GM18507 (cell line): ENCODE measurements at places on chromosomes 2 and 18.

DNA sequence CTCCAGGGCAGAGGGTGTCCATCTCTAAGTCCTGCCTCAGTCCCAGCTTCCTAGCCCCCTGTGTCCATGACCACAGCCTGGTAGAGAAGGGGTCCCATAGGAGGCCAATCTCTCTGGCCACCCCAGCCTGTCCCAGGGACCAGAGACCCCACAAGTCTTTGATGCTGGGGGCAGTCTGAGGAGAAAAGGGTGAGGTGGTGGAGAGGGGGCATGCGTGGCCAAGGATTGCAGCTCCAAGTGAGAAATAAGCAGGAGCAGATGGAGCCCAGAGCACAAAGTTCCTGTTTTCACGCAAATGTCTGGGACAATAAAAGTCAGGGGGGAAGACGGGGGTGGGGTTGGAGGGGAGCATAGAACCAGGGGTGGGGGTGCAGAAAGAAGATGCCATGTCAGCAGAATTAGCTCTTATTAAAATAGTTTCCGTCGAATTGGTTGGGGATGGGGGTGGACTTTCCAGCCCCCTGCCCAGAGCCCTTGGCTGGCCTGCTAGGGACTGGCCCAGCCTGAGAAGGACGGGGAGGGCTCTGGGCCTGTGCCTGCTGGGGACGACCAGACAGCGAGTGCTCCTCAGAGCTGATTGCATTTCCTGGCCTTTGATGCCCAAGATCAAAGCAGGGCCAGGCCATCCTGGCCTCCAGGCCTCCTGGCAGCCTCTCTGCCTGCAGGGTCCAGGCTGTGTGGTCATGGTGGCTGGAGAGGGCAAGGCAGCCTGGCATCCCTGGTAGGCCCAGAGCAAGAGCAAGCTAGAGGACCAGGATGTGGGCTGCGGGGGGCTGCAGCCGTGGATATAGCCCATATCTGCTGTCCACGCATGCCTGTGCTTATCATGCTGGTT, 337.1 kb downstream of the DYSF start:
- no peak for DNase-seq

DNA sequence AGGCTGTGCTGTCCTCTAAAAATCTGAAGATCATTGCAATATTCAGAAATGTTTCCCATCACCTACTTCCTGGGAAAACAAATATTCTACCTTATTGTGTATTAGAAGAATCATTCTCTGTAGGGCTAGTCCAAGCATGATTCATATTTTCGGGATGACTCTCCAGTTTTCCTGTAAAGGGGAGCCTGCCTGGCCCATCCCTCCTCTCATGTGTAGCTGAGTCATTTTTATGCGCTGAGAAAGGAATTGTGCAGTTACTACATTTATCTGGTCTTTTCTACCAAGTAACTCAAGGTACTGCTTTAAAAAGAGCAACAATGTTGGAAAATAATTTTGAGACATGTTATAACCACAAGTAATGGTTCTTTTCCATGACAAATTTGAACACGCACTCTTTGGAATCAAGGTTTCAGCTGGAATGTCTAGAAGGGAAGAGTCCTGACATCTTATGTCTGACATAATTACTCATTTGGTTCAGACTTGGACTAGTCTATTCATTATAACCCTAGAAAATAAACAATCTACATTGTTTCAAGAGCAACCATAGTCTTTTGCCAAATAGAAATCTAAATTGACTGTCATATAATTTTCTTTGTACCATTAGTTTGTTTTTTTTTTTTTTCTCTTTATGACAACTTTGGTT, 6.6 kb downstream of the DSG3 start:
- no peak for DNase-seq

DNA sequence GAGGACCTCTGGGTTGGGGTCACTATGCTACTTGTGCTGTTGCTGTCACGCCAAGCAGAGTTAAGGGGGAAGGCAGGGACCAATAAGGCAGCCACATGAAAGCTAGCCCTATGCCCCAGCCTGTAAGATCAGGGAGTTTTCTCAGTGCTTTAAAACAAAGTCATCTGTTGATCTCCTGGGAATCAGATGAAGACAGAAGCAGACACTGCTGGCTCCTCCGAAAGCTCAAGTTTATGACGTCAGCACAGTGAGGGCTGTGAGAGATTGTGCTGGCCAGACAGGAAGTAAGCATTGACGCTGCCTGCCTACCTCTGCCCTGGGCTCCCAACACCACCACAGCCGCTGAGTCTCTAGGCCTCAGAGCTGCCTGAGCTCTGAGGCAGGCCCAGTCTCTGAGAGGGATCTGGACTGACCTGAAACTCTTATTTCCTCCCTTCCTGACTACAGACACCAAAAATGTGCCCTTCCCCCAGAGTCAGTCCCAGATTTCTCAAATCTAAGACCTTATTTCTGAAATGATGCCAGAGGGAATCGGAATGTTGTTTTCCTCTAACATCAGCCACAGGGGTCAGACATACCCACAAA, 118.1 kb upstream of the EPAS1 start:
- DNase-seq, result no peak

GRCh38 chr2:61538920-61539520, 864 bp upstream of the XPO1 start:
- DNase-seq, result no peak

DNA sequence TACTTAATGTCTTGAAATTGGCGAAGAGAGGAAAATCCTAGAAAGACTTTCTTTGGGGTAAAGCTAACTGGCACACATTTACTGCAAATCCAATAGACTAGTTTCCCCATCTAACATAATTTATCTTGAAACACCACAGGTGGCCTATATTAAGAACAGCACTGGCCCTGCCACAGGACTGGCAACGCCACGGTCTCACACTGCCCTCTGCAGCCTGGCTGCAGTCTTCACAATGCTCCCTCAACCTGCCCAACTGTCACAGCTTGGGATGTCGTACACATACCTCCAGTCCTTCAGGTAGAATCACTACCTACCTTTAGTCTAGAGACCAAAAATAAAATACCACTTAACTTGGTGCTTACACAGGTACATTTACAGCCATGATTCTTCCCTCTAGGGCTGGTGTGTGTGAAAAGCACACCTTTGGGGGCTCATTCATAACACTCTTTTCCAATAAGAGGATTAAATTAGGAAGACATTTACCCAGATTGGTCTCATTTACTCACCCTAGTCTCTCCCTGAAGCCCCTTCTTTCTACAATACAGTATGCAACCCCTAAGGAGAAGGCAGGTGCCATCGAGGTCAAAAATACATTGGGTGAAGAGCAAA, 222.2 kb downstream of the C1D start:
- DNase-seq, result no peak

- DNase-seq, result no peak
Observed at GRCh38 chr2:44055664-44056063, 59.9 kb upstream of the LRPPRC start.

GRCh38 chr18:498931-499775, 1.3 kb downstream of the COLEC12 start:
- DNase-seq, result no peak

- DNase-seq, result no peak
Observed at GRCh38 chr18:48228301-48228715, 180.9 kb downstream of the ZBTB7C start.

DNA sequence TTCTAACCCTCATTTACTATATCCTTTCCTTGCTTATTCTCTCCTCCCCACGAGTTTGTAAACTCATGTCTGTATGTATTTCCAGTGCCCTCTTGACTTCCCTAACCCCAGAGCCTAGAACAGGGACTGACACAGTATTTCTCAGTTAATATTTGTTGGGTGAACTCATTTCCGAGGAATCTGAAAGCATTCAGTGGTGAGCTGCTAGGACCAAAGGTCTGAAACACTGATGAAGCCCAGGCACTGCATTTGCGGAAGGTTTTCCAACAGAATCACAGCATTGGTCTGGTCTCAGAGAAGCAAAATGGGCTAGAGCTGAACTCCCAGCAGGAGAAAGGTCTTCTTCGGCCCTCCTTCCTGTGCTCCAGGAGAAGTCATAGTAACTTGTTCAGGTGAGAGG, 56.8 kb downstream of the SOX11 start:
- DNase-seq, result no peak
